ENCODE measurements at places on chromosomes 1 and 21.

DNA sequence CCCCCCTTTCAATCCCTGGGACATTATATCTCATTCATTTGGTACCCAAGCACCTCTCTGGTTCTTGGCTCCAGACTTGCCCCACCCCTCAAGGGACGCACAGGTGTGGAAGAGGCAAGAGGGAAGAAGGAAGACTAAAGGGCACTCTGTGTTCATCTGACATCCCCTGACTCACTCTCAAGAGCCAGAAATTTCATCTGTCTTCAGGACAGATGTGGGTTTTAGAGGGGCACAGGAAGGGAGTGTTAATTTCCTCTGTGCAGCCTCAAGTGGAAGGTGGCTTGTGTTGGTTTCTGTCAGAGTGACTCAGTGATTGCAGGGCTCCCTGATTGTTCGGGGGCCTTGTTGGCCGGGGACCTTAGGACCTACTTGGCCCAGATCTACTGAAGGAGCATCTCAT, 2.4 kb downstream of the C2CD4D start:
- no peak for DNase-seq

GRCh38 chr1:85599076-85599491, 18.5 kb downstream of the CCN1 start:
- no peak for DNase-seq

- DNase-seq = no peak
Observed at GRCh38 chr1:44519035-44519676, 114.1 kb downstream of the RNF220 start.

DNA sequence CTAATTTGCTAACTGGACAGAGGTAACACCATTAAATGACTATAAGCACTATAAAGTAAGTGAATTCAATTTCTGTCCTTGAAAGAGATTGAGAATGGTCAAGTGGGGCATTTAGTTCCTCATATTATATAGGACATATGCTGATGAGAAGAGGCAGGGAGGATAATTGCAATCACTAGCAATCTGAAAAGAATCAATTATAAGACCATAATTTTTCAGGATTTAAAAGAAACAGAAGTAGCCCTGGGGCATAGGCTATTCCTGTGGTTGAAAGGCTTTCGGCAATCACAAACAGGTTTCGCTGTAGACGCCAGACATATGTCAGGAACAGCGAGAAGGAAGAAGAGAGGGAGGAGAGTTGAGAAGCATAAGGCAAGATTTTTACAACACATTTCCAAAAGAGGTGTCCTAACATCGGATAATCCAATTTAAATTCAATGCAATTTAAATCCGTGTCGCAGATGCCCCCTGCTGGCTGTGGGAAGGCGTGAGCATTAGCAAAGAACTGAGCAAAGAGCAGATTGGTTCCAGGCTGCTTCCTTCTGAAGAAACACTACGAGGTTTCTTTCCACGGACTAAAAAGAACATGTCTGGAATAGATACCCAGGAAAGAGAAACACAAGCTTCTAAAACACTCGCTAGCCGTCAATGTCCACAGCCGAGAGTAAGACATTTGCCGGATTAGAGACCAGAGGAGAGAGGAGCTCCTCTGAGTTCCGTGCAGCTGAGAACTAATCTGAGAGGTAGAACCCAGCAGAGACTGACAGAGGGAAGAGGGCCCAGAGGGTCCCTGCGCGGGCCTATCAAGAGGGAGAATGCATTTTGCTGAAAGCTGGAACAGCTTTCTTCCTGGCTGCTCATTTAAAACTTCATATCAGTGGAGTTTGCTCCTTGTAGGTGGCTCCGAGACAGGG, 27.9 kb downstream of the RGS5 start:
- DNase-seq = no peak

- DNase-seq = no peak
Observed at GRCh38 chr1:48817505-48818114, 40.9 kb upstream of the BEND5 start.

GRCh38 chr1:34907487-34908090, 21.9 kb downstream of the DLGAP3 start:
- no peak for DNase-seq

- peak; percentile 34 for DNase-seq
Observed at GRCh38 chr1:71049951-71050598, 2.5 kb upstream of the PTGER3 start.

DNA sequence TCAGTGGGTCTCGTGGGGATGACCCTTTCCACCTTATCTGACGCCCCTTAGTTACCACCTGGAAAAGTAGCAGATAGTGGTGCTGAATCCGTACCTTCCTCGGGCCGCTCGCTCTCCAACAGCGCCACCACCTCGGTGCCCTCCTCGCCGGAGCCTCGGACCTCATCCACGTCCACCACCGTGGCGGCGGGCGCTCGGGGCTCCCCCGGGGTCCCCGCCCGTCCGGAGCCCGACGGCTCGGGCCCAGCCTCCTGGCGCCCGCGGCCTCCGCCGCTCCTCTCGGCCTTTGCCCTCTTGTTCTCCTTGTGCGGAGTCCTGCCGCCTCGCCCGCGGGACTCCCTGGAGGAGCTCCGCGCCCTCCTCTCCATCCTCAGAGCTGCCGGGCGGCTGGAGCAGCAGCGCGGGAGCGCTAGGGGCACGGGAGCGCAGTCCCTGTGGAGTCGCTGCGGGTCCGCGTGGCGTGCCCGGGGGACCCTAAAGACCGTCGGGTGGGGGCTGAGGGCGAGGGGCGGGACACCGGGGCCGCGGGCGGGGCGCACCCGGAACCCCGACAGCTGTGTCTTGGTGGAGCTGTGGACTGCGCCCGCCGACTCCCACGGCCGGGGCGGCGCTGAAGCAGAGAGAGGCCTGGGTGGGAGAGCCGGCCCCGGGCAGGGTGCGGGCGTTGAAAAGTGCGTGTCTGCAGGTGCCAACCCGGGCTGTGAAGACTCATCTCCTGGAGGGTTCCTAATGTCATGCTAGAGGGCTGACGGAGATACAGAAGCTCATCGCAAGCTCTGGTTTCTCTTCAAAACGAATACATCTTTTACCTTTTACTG, at the start of gene NPHS2:
TSS of gene NPHS2 (minus strand) at position 452 of the 818 bp plus-strand sequence. CDS start at position 368, 84 bp downstream.
- DNase-seq = no peak

- DNase-seq = no peak
Observed at GRCh38 chr1:31785947-31786290, 21.8 kb upstream of the ADGRB2 start.

- no peak for DNase-seq
Observed at GRCh38 chr21:34077888-34078287, 4.5 kb downstream of the MRPS6 start.

DNA sequence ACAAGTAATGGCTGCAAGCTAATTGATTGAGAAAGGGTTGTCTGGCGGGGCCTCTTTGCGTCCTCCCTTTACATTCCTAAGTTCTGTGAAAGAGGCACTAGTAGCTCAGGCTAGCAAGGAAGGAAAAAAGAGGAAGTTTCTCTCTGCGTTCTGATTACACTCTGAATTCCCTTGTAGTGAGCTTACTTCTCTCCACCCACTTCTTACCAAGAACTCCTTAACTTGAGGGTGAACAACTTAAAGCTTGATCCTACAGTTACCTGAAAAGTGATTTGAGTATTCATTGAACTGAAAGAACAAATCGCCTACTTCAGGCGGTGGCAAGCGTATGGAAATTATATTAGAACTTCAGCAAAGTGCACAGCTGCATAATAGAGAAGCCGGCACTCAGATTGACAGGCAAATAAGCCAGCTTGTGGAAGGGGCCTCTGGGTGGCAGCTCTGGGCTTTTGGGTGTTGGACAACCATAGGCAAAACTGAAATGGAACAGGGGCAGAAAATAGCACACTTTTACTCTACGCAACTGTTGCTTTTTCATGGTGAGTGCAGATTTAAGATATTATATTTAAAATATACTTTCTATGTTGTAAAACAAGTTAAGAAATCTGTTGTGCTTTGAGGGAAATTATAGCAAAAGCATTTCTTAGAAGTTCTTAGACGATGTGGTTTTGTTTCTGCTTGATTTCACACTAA, 464.5 kb downstream of the USP25 start:
- peak; percentile 80 for DNase-seq

DNA sequence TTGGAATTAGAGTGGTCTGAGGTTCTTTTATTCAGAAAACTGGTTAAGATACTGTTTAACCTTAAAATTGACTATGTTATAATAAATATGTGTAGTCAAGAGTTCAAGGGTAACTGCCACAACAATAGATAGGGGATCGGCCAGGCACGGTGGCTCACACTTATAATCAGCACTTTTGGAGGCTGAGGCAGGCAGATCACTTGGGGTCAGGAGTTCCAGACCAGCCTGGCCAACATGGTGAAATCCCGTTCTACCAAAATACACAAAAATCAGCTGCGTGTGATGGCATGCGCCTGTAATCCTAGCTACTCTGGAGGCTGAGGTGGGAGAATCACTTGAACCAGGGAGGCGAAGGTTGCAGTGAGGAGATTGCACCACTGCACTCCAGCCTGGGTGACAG, 39.5 kb downstream of the PDC start:
- no peak for DNase-seq

GRCh38 chr1:30087465-30087864, 635.9 kb downstream of the MATN1 start:
- DNase-seq = no peak

- DNase-seq = no peak
Observed at GRCh38 chr1:201742955-201743805, 85.8 kb upstream of the IPO9 start.

DNA sequence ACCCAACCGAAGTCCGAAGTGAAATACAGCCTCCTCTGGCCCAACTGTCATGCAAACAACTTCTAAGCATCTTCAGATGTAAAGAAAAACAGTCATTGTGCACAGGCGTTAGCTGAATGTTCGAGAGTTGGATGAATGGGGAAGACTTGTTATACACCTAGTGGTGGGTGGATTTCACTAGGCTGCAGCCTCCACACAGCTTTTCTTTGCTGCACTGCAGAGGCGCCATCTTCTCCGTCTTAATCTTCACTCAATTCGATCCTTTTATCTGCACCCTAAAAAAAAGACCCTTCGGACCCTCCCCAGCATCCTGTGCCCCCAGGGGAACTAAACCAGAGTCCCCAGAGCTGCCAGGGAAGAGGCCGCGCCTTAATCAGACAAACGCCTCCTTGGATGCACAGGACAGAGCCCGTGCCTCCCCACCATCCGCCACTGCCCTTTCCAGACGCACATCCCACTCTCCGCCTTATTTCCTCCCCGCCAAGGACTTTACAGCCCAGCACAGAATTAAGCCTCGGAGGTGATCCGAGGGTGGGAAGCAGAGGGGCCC, 1.4 kb downstream of the APP start:
- DNase-seq = no peak

DNA sequence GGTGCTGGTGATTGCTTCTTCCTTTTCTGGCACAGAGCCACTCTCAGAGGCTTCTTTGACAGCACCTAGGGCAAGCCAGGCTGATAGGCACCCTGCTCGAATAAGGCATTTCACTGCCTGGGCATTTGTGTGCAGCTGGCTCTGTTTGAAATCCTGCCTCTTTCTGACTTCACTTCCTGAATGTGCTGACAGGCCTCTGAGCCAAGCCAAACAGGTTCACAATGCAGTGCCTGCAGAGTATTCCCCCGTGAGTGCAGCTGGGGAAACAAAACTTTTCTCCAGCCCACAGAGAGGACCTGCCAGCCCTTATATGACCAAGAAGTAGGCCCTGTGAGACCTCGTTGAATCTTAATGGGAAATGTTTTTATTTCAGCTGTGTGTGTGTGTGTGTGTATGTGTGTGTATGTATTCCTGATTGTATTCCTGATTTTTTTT, 10.4 kb downstream of the JUN start:
- DNase-seq = no peak

DNA sequence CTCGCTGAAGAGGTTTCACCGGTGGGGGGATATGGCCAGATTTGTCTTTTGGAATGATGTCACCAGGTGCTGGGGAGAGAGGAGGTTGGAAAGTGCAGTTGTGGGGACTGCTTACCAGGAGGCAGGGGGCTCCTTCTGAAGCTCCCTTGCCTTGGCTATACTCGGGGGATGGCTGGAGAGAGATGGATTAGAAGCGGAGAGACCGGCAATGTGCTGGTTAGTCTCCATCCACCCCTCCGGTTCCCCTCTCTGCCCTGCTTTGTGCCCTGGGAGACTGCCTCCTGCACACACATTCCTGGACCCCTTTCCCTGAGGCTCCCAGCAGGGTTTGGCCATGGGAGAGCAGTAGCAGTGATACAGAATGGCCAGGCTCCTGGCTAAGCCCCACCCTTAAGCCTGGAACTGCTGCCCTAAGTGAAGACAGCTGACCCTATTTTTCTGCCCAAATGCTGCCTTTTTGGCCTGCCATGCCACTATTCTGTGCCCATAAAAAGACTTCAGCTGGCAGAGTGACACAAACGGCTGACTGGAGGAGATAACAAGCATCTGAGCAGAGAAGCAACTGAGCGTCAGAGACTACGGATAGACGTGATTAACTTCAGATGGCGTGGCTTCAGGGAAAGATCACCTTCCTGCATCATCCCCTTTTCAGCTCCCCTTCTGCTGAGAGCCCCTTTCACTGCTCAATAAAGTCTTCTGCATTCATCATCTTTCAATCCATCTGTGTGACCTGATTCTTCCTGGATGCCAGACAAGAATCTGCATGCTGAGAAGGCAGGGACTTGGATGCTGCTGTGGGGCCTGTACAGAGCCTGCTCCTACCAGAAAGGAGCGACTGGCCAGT, 14.5 kb upstream of the VPS13D start:
- no peak for DNase-seq

GRCh38 chr1:101079341-101079740, 53.8 kb upstream of the DPH5 start:
- no peak for DNase-seq

- no peak for DNase-seq
Observed at GRCh38 chr1:59685101-59685500, 129.6 kb upstream of the HOOK1 start.

- no peak for DNase-seq
Observed at GRCh38 chr1:51642739-51643142, 25.8 kb downstream of the OSBPL9 start.

DNA sequence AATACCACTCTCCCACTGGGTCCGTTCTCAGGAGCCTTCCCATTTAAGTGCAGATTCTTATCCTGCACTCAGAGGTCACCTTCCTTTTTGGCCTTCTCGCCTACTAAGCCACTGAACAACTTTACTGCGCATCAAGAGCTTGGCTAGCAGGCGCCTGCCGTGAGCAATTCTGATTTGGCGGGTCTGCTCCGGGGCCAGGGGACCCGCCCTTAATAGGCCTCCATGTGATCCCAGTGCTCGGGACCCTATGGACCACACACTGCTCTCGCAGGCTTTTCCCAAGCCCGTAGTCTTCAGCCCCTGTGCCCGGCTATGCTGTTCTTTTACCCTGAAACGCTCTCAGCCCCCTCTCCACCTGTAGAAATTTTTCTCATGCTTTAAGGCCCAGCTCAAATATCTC, 45.1 kb downstream of the BCL9 start:
- DNase-seq = no peak

GRCh38 chr1:164662462-164662861, 103.5 kb downstream of the PBX1 start:
- no peak for DNase-seq

All from HS-27A (cell line).